GOT3 (cell line): ENCODE measurements at places on chromosomes 2 and 18.

DNA sequence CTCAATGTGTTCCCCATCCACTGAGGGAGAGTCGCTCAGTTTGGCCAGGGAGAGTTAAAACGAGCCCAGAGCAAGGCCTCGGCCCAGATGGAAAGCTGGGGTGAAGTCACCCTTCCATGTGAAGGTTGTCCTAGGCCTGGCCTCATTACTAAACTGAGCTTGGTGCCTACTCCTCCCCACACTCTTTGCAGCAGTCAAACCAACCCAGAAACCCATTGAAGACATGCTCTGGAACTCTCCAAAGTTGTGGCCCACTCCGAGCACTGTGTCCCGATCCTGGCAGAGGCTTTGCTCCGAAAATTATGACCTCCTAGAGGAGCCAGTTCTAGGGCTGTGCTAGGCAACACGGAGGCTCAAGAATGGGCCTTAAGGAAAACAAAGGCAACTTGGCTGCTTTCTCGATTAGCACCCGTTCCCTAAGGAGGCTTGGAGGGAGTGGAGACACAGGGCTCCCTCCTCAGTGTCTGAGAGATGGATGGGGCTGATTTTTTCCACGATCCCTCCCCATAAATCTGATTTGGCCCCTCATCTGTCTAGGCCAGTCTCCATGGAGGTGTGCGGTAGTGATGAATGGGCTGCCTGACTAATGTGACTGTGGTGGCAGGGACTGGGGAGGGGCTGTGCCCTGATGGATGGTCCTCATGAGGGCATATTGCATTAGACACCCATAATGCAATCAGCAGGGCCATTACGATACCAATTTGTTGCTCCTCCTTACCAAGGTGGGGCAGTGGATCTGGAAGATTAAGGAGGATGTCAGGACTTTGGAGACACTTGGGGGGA, 11.7 kb upstream of the CYP26B1 start:
- no peak for DNase-seq

- no peak for DNase-seq
Measured at GRCh38 chr2:76455910-76456309, 745.2 kb upstream of the GCFC2 start.

DNA sequence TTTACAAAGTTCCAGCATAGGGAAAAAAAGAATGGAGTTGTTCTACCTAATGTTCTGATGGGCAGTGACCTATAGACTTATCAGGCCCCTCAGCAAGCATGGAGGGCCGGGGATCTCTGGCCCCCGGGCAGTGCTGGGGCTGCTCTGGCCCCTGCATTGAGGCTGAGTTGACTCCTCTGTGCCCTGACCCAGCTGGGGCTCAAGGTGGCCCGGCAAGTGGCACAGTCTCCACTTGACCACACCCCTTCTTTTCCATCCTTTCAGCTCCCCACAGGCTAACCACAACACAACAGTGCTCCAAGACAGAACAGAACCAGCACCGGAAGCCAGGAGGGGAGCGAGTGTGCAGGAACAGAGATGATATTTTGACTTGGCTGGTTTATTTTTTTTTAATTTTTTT, 19.9 kb downstream of the TOGARAM2 start:
- DNase-seq, result no peak

GRCh38 chr18:27014841-27015240, 149.3 kb upstream of the AQP4 start:
- no peak for DNase-seq

DNA sequence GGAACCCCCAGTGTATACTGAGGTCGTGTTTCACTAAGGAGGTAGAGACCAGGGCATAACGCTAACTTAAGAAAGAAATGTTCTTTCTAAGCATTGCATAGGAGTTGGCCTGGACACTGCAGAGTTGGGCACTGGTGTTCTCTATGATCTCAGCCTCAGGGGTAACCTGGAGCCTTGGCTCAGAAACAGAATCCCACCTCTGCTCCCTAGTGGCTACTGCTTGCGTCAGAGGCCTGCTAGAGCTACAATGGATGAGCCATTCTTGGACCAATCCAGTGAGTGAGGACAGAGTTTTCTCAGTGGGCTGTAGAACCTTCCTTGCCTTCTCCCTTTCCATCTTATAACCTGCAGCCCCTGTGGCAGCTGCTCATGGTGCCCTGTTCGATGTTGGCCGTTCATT, 324.4 kb upstream of the CELF4 start:
- DNase-seq, result no peak

DNA sequence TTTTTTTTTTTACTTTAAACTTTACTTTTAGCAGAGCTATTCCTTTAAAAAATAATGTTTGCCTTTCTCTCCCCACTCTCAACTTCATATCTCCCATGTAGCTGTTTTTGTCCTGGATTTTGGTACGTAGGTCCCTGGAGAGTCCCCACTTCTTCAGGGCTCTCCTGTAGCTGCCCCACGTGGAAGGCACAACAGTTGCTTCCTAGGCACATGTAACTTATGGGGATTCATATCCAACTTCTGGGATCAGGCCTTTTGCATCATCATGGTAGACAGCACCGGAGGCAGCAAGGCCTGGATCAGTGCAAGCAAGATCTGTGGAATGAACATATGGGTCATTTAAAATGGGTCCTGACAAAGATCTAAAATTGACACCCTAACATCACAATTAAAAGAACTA, 95.7 kb downstream of the ACAA2 start:
- no peak for DNase-seq

GRCh38 chr2:230358305-230358704, 31.3 kb downstream of the SP140L start:
- DNase-seq, result no peak

GRCh38 chr2:24638568-24638967, 147.5 kb downstream of the NCOA1 start:
- DNase-seq, result no peak

DNA sequence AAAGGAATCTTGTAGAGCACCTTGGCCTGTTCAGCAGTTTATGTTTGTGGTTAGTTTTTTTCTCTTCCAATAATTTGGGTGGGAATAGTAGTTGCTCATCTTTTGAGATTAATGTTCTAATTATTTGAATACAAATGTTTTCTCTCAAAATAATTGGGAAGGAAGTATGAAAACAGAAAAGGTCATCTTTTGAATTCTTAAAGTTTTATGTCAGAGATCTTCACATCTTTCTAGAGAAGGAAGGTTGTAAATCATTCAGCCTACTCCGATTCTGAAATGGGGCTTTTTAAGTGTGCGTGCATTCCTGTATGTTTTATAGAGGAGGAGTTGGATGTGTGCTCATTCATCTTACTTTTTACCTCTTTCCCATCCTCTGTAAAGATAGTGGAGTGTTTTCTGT, 29.0 kb downstream of the GRHL1 start:
- no peak for DNase-seq

GRCh38 chr2:206867006-206867405, 72.3 kb upstream of the CPO start:
- DNase-seq, result no peak

DNA sequence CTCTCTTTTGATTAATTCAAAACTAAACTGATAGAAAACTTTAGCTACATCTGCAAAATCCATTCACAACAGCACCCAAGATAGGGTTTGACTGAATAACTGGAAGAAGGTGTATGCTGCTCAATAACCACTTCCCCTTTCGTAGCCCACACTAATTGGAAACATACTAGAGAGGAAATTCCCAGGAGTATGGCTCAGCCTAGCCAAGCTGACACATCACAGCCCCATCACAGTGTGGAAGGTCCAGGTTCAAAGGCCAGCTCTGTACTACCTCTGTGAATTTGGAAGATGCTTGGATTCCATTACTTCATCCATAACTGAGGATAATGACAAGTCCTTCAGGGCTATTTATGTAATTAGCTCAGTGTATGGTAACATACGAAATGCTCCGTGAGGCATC, 185.4 kb downstream of the FBXO15 start:
- no peak for DNase-seq

DNA sequence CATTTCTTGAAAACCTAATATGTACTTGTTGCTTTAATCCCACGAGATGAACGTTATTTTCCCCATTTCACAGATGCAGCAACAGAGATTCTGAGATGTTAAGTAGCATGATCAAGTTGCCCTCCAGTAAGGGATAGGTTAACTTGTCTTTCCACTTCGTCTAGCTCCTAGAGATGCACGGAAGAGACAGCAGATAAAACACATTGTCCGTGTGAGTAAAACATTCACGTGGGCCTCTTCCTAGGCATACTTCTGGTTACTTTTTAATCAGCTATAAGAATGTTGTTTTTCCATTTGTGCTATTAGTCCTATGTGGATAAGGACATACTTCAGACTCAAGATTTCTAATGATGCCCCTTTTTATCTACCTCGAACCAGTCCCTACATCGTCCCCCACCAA, 1.2 kb upstream of the ARHGAP28 start:
- DNase-seq, result no peak

- no peak for DNase-seq
Measured at GRCh38 chr2:31151501-31151900, 13.3 kb upstream of the GALNT14 start.

DNA sequence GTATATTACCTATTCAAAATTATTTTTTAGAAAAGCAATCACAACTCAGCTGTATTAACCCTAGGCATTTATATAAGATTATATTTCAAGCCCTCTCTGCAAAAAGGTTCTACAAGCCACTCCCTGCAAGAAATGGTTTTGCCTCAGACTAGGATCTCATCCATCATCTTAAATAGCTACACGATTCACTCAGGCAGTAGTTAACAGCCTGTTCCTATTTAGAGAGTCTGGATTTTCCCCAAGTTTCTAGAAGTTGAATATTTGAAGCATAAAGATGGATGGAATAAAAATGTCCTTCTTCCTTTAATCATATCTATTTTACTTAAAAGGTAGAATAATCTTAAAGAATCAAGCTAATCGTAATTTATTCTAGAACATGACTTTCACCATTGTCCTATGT, 167.1 kb upstream of the STK17B start:
- no peak for DNase-seq

GRCh38 chr18:72376256-72376655, 167.9 kb downstream of the CBLN2 start:
- no peak for DNase-seq

- no peak for DNase-seq
Measured at GRCh38 chr18:54003195-54003594, 221.3 kb downstream of the MBD2 start.

DNA sequence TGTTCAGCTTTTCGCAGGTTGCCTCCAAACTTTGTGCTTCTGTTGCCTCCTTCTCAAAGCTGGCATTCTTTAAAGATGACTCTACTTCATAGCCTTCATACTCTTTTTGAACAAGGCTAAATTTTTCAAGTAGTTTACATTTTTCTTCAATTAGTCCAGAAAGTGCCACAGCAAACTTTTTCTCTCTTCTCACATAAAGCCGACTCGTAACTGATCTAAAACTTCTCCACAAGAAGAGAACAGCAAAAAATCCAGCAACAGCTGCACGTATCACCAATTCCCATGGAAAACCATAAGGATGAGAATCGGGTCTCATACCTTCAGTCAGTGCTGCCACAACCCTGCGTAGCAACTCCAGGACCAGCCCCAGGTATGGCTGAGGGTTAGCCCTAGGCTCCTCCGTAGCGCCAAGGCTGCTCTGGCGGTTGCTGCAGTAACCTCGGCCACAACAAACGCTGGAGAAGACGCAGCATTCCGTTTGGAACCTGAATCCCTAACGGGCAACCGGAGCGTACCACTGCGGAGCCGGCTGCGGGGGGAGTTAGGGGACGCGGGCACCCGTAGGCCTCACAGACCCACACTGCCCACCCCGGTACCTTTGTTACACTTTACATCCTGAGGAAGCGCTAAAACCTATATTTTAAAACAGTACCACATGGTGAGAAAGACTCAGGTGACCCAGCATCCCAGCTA, at the start of gene CTAGE1:
CTAGE1 (minus strand) TSS at position 420 of the 693 bp plus-strand sequence; CDS start at position 316, 104 bp downstream.
- no peak for DNase-seq

- no peak for DNase-seq
Measured at GRCh38 chr2:170843656-170844055, 27.0 kb downstream of the GAD1 start.
